ENCODE measurements at places on chromosomes 11 and 22.
A peak's percentile ranks its signal among the peaks of the same experiment; 100 is the strongest.

DNA sequence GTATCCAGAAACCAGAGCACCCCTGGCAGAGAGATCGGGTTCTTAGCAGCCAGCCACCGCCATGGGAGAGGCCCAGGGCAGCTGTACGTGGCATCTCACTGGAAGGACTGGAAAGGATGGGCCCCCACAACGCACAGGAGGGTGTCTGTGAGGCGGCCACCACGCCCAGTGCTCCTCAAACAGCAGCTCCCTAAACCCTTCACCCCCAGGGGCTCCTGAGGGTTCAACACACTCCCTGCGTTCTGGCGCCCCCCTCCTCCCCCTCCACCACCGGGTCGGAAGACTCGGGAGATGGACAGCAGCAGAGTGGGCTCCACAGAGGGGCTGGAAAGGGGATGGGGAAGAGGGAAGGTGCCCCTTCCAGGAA is 1.1 kb downstream of the MAPK12 start:
- peak overlapping the region; percentile 49 for H3K4me3 ChIP-seq
- DNase-seq: no peak
- H3K27me3 ChIP-seq: no peaks in the 10 kb centered on the region
- no peaks in the 10 kb centered on the region for H3K36me3 ChIP-seq
- no peak overlapping the region for H3K27ac ChIP-seq

GRCh38 chr11:5737670-5738392 is 1.6 kb downstream of the OR56B1 start:
- no peaks in the 10 kb centered on the region for H3K36me3 ChIP-seq
- no peaks in the 10 kb centered on the region for H3K4me1 ChIP-seq
- H3K27ac ChIP-seq: no peak overlapping the region
- H3K27me3 ChIP-seq: no peaks in the 10 kb centered on the region
- DNase-seq: no peak

- no peaks in the 10 kb centered on the region for H3K36me3 ChIP-seq
- H3K27me3 ChIP-seq: no peaks in the 10 kb centered on the region
- DNase-seq: no peak
- H3K4me3 ChIP-seq: no peak overlapping the region
- no peaks in the 10 kb centered on the region for H3K4me1 ChIP-seq
Observed at GRCh38 chr11:21415606-21416005, 746.2 kb downstream of the NELL1 start.

DNA sequence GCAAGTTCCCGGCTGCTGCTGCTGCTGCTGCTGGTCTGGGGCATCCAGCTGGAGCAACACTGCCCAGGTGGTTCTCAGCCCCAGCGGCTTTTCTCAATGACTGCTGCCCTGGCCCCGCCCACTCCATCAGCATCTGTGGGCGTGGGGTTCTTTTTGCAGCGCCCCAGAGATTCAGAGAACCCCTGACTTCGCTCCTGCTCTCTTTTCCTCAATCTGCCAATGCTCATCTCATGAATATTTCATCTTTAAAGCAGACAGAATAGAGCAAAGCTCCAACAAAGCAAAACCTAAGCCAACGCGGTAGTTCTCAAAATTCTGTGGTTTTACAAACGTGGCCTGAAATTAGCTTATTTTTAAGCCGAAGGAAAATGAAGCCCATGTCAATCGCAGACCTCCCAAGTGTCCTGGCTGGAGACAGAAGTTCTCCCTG is 363.6 kb downstream of the CTTN start:
- no peak overlapping the region for H3K4me3 ChIP-seq
- H3K27ac ChIP-seq: no peak overlapping the region
- peaks cover 23% of the 10 kb centered on the region for H3K27me3 ChIP-seq
- H3K36me3 ChIP-seq: no peaks in the 10 kb centered on the region
- H3K4me1 ChIP-seq: no peaks in the 10 kb centered on the region
- no peak for DNase-seq

DNA sequence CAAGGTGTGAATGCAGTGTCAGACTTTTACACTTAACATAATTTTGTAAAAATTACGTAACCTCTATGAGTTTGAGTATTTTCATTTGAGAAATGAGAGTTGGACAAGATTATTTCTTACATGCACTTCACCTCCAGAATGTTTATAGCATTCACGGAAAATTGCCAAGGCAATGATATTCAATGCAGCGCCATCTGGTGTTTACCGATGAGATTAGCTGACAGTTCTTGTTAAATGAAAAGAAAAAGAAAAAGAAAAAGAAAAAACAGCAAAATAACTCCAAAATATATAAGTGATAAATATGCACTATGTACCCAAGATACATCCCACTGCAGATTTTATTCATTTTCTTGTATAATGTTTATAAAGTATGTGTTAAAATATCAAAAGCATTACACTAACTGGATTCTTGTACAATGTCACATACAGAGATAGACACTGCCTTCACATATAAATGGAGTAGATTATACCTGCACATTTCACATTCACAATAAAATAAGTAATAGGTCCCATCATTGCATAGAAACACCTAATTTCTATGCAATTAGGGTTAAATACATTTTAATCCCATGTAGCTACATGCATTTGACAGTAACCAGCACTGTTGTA is 976.3 kb upstream of the FAT3 start:
- no peak for DNase-seq
- no peaks in the 10 kb centered on the region for H3K4me1 ChIP-seq
- no peaks in the 10 kb centered on the region for H3K36me3 ChIP-seq
- no peak overlapping the region for H3K27ac ChIP-seq
- no peak overlapping the region for H3K4me3 ChIP-seq

DNA sequence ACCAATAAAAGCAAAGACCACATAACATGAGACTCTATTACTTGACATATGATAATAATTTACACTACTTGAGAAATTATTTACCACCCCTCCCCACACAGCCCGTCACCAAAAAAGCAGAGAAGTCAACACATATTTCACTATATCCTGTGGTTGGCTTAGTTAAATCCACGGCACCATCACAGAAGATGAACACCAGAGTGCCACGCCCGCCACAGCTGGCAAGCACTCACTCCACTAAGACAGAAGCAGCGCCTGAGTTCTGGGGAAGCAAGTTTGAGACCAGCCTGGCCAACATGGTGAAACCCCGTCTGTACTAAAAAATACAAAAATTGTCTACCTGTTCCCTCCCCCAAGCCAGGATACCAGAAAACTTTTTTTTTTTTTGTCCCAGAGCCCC is 53.1 kb downstream of the PACSIN2 start:
- DNase-seq: no peak
- no peak overlapping the region for H3K4me3 ChIP-seq
- H3K27ac ChIP-seq: peak overlapping the region; percentile 51

- no peak for DNase-seq
- H3K36me3 ChIP-seq: peaks cover 79% of the 10 kb centered on the region
- H3K27me3 ChIP-seq: no peaks in the 10 kb centered on the region
- H3K27ac ChIP-seq: no peak overlapping the region
Observed at GRCh38 chr11:68804786-68805185, 36.9 kb downstream of the CPT1A start.

DNA sequence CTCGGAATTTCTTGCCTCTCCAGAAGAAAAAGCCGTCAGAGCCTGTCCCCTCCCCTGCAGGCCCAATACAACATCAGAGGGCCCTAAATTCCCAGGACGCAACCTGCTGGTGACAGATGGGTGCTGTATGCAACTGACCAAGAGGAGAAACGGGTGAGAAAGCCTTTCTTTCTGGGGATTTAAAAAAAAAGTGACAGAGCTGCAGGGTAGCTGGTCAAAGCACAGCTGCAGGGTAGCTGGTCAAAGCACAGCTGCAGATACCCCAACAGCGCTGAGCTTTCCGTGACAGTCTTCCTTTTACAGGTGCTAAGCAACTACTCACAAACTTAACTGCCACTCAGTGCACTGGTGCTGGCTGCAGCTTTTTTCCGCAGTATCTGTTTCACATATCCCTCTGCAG is 17.8 kb downstream of the AP1B1 start:
- H3K4me3 ChIP-seq: no peak overlapping the region
- H3K36me3 ChIP-seq: peaks cover under 1% of the 10 kb centered on the region
- H3K27ac ChIP-seq: no peak overlapping the region
- no peaks in the 10 kb centered on the region for H3K27me3 ChIP-seq
- no peak for DNase-seq

DNA sequence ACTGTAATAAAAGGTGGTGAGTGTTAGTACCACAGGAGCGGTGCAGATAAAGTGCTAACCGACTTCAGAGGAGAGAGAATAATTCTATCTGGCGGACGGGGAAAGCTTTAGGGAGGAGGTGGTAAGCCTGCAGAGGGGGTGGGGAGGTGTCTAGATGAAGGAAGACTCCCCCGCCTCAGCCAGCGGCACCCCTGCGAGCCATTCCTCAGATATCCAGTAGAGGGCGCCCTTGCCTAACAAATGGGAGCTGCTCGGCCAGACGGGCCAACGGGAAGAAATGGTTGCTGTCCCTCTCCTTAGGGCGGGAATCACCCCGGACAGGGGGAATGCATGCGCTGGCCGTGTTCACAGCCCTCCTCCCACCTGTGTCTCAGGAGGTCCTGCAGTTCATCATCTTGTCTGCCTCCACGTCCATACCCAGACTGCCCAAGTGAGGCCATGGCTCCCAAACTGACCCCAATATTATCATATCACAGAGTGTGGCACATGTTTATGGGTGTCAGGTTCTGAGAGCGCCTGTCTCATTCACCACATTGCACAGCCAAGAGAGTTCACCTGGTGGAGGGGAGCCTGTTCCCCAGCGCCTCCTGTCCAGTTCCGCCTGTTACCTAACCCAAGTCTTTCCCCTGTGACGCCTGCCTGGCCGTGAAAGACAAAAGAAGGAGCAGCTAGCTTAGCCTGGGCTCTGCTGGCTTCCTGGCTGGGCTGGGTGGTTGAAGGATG is 85.5 kb downstream of the ST3GAL4 start:
- H3K4me1 ChIP-seq: no peaks in the 10 kb centered on the region
- no peak overlapping the region for H3K4me3 ChIP-seq
- H3K27ac ChIP-seq: no peak overlapping the region
- peak; percentile 87 for DNase-seq
- H3K36me3 ChIP-seq: no peaks in the 10 kb centered on the region

Data from tibial artery (tissue), 4 donors.